Activated T-helper 1 cell treated with Interleukin-2 at 50 U/mL for 16 hours (primary cell): ENCODE measurements at places on chromosomes 2 and 18.

DNA sequence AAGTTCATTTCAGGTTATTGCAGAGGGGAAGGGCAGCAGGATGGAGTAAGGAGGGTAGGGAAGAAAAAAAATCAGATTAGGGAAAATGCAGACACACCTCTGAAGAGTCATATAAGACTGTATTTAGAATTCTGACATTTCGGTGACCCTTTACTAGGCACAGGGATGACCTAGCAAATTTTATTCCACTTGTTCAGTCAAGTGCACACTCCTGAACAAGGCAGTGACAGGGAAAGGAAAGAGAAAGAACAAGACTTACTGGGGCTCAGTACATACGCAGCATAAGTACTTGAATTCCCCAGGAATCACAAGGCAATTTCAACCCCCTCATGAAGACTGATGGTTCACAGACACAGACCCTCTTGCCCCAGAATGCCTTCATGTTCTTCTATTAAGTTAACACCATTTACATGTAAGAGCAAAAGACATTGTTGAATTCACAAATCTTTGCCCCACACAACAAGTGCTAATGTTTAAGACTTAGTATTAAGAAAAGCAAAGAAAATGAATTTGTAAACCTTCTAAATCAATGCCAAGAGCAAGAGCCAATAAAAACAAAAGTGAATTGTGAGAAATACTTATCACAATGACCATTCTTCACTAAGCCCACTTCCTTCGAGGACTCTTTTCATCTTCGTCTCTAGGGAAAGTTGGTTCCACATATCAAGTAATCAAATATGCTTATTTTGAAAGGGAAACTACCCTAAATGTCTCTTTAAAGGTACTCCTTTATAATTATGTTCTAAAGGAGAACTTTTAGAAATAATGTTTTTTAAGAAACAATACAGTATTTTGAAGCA is 47.0 kb downstream of the COBLL1 start:
- DNase-seq, result no peak

DNA sequence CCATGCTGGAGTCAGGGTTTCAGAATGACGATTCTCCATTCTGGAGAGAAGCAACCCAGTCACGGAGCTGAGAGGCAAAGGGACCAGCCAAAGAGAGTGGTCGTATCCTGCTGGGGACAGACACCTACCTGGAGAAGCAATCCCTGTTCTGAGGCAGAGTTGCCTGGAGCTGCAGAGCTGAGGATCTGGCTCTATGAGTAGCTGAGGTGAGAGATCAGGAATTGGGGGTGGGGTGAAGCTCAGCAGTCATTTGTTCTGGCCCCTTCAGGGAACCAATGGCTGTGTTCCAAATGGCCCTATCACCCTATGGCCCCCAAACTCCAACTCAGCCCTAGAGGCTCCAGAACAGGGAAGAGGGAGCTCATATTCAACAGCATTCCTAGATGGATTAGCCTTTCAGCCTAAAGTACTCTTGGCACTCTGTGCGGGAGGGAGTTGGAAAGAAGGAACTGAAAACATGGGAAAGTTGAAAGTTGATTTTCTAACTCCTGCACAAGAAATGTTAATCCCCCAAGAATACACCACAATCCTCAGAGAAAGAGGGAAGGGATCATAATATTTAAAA is 3.3 kb upstream of the ATRAID start:
- no peak for DNase-seq

GRCh38 chr2:241859436-241860183 is 916 bp upstream of the PDCD1 start:
- no peak for DNase-seq

- no peak for DNase-seq
Observed at GRCh38 chr2:7450188-7450832, 533.1 kb downstream of the RNF144A start.

GRCh38 chr2:11175293-11175795 is 20.1 kb downstream of the SLC66A3 start:
- no peak for DNase-seq

DNA sequence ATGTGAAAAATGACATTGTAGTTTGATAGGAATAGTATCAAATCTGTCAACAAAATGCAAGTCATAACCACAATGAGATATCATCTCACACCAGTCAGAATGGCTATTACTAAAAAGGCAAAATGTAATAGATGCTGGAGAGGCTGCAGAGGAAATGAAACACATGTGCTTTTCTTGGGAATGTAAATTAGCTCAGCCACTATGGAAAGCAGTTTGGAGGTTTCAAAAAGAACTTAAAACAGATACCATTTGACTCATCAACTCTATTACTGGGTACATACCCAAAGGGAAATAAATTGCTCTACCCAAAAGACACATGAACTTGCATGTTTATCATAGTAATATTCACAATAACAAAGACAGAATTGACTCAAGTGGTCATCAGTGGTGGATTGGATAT is 572.6 kb downstream of the TRIB2 start:
- DNase-seq, result no peak
